ENCODE measurements at places on chromosomes 5 and 9. TPM values are rescaled to one million over a fixed set of nuclear protein-coding genes. Genes with fewer than 3 reads are reported as not detected.

- DNase-seq: no peak
Observed at GRCh38 chr5:147310059-147310704, 75.4 kb downstream of the STK32A start.

DNA sequence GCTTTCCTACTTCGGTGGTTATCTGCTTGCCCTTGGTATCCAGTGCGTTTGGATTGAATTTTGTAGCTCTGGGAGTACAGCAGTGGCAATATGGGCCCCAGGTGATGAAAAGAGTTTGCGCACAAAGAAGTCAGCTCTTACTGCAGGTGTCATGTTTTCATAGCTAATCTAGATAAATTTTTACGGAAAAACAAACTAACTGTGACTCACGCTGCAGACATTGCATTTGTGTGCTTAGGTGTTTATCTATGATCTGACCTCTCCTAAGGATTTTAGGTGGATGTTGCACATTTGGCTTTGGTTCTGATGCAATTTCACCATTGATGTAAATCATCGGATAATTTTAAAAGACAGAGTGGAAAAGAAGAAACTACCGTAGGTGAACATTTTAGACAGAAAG is 92.1 kb downstream of the VCAN start:
- peak; percentile 71 for DNase-seq

MLANA gene
- not detected for total RNA-seq

GRCh38 chr5:172345881-172346280 is 62.3 kb upstream of the UBTD2 start:
- peak; percentile 29 for DNase-seq

SLCO4C1 gene
- total RNA-seq: 1.3 TPM

DNA sequence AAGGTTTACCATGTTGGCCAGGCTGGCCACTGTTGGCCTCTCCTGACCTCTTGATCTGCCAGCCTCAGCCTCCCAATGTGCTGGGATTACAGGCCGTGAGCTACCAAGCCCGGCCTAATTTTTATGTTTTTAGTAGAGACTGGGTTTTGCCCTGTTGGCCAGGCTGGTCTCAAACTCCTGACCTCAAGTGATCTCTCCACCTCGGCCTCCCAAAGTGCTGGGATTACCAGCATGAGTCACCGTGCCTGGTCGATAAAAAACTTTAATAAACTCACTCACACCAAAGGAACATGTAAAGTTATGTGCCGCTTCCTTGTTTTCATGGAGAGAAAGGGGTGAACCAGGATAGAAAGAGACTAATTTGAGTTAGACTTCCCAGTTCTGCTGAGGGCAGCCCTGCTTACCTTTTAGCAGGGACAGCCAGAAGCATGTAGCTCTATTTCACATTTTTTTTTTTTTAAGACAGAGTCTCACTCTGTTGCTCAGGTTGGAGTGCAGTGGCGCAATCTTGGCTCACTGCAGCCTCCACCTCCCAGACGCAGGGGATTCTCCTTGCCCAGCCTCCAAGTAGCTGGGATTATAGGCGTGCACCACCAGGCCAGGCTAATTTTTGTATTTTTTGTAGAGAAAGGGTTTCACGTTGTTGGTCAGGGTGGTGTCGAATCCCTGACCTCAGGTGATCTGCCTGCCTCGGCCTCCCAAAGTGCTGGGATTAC is 11.4 kb upstream of the HAUS6 start:
- no peak for DNase-seq

GRCh38 chr9:6973089-6973488 is 215.3 kb downstream of the KDM4C start:
- no peak for DNase-seq

DNA sequence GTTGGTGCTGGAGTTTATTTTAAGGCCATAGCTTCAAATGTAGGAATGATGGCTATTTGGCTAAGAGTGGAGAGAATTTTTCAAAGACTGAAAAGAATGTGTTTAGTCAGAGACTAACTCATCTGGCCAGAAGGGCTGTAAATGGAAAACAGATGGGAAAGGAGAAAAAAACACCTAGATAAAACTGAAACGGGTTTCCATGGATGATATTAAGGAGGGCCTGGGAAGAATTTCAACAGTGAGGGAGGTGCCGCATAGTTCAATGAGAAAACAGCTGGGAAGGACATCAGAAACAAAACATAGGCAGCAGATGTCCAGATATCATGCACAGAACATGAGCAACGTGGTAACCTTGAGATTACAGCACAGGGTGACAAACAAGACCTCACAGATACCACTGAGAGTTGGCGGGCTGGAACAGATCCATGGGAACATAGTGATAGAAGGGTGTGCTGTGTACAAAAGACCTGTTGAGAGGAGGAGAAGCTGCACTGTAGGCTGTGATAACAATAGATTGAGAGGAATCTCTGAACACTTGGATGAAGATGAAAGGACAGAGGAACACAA is 31.2 kb upstream of the RAD23B start:
- DNase-seq: no peak

GRCh38 chr5:118258223-118258622 is 730.1 kb downstream of the DTWD2 start:
- DNase-seq: no peak

DNA sequence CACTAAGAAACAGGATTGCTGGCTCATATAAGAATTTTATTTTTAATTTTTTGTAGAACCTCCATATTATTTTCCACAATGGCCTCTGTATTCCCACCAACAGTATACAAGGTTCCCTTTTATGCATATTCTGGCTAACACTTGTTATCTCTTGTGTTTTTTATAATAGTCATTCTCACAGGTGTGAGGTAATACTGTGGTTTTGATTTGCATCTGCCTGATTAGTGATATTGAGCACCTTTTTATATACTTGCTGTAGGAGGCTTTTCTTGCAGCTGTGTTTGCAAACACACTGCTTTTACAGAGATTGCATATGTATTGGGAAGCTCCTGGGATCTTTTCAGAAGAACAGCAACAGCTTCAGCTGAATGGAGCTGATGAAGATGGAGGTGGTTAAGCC is 164.8 kb downstream of the DEPDC1B start:
- no peak for DNase-seq

DNA sequence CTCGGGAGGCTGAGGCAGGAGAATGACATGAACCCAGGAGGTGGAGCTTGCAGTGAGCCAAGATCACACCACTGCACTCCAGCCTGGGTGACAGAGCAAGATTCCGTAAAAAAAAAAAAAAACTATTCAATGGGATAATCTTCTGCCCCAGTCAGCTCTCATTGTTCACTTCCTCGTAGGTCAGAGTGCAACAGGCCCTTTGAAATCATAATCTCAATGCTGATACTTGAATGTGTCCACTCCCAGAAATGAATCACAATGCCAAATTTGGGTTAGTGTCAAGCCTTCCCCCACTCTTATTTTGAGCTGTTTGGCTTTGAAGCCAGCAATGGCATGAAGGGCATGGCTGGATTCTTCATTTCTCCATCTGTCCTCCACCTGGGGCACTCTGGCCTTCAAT is 610.3 kb upstream of the KLF4 start:
- DNase-seq: no peak

RRAGA gene
- 44.7 TPM for total RNA-seq

DNAI1 gene
- total RNA-seq: 0.67 TPM

All from Caco-2 (cell line).